ENCODE measurements at places on chromosomes 4 and X.

- DNase-seq: no peak
Observed at GRCh38 chr4:180695851-180696250, 1547.4 kb upstream of the TENM3 start.

GRCh38 chrX:154357205-154357604, 17.2 kb downstream of the FLNA start:
- DNase-seq: no peak

DNA sequence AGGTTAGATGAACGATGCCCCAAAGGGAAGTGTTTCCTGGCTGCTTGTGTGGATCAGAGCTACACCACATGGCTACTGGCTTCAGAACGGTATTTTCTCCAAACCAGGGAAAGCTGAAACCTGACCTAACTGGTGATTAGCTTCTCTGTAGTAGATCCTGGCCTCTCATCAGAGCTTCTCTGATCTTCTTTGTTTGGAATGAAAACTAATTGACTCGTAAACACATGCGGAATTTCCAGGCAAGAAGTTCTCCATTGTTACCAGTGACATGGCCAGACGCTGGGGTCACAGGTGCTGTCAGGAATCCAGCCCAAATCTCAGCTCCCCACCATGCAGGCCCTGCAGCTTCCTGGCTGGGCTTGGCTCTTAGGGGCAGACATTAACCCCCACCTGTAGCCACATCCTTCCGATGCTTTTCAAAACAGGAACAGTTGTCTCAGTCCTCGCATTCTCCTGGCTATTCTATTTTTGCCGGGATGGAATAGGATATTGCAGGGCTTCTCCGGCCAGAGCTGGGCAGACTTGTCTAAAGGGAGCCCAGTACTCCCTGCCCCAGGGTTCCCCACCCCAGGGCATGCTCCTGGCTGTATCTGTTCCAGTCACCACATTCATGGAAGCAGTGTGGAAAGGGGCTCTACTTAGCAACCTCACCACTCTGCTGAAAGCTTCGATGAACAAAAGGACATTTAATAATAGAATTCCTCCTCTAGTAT, 305.4 kb upstream of the F9 start:
- no peak for DNase-seq

DNA sequence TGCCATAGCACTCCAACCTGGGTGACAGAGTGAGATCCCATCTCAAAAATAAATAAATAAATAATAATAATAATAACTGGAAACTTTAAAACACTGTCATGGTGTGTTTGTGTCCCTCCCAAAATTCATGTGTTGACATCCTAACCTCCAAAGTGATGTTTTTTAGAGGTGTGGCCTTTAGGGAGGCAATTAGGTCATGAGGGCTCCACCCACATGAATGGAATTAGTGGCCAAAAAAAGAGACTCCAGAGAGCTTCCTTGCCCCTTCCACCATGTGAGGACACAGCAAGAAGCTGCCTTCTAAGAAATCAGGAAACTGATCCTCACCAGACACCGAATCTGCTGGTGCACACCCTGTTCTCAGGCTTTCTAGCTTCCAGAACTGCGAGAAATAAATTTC, 23.8 kb upstream of the RAPGEF2 start:
- no peak for DNase-seq

DNA sequence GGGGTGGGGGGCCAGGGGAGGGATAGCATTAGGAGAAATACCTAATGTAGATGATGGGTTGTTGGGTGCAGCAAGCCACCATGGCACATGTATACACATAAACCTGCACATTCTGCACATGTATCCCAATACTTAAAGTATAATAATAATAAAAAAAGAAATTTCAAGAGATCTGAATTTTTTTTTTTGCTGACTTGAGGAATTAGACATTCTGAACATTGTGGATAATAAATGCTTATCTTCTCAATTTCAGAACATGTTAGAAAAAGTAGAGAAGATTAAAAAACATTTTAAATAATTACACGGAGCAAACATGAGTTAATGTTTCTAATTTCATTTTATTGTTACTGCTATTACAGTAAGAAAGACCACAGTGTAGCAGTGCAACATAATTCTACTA, 230.4 kb downstream of the DTHD1 start:
- DNase-seq: no peak

GRCh38 chr4:107950746-107951540, 19.6 kb downstream of the CYP2U1 start:
- DNase-seq: no peak

GRCh38 chrX:155169881-155170280, 46.4 kb upstream of the VBP1 start:
- DNase-seq: no peak

- DNase-seq: no peak
Observed at GRCh38 chrX:72258174-72258573, 18.9 kb downstream of the RPS4X start.

GRCh38 chrX:47384502-47384901, 14.1 kb downstream of the ZNF157 start:
- DNase-seq: peak; percentile 9

DNA sequence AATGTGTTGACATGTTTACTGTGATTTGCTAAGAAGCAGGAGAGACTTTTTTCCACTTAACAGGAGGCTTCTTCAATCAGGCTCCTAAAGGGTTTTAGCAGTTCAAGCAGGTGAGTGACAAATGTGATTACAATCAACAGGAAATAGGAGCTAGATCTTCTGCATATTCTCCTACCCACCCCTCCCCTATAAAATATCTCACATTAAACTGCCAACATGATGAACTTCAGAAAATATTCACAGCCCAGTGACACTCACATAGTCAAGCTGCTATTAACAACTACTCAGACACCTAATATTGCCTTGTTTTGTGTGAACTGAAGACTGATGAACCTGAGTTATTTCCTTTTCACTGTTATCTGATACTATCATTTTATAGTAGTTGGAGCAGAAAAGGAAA, 55.9 kb upstream of the ANTXR2 start:
- DNase-seq: no peak

DNA sequence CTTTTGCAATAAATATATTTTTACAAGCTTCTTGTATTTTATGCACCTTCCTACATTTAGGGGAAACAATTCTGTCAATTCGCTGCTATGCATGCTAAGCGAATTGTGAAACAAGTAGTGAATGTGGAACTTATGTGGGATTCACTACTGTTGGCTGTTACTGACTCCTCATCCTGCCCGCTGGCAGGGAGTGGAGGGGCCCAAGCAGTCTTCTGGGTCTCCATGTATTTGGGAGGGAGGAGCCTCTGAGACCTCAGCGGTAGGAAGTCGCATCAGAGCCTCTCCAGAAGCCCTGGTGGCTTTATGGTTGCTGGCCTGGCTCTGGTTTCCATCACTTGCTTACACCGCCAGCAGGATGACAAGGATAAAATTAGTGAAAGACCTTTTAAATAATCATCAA, 3.7 kb upstream of the SETD7 start:
- DNase-seq: no peak

DNA sequence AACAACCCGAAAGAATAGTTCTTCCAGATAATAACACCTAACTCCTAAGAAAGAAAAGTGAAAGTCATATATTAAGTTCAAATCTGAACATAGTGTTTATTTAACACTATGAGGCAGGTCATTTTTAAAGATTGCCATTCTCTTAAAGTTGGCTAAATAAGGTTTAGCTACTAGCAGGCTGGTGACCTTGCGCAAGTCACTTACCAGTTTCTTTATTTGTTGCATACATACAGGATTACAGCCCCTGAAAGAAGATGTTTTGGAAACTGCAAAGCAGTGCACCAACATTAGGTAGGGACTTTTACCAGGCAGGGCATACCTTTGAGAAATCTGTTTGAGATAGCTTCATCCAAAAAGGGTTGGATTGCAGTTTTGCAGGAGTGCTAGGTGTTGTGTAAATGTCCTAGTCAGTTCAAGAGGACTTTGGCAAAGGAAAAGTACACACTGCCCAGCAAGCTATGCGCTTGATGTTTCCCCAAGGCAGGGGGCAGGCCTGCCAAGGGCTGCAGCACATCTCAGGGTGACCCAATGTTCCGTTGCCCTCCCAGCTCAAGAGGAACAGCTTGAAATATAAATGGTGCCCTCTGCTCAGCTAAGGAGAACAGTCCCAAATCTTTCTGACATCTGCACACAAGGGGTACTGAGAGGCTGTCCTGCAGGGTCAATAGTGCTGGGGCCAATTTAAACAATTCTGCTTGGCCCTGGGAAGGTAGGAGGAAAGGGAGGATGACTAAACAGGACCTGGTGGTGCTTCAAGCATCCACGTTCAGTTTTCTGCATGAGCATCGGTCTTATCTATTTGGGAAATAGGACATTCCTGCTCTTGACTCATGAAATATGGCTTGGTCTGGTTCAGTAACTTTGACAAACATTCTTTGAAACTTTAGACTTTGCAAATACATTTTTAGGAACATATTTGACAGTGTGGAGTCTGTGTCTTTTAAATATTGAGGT, 130.8 kb downstream of the COL4A6 start:
- DNase-seq: no peak

- no peak for DNase-seq
Observed at GRCh38 chrX:2793752-2794151, 35.0 kb upstream of the GYG2 start.

- no peak for DNase-seq
Observed at GRCh38 chr4:1233641-1234308, 15.2 kb downstream of the CTBP1 start.

- DNase-seq: no peak
Observed at GRCh38 chr4:110107866-110108265, 90.5 kb downstream of the ELOVL6 start.

GRCh38 chr4:180539284-180539683, 1703.9 kb upstream of the TENM3 start:
- DNase-seq: no peak

DNA sequence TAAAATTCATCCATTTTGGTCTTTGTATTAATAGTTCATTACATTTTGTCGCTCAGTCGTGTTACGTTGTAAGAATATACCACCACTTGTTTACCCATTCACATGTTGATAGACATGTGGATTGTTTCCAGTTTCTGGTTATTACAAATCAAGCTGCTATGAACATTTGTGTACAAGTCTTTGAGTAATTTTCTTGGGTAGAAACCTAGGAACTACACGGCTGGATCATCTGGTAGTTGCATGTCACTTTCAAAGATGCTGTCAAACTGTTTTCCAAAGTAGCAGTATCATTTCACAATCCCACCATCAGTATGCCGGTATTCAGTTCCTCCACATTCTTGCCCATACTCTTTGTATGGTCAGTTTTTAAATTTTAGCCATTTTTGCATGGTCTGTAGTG, 98.0 kb downstream of the GASK1B start:
- no peak for DNase-seq

DNA sequence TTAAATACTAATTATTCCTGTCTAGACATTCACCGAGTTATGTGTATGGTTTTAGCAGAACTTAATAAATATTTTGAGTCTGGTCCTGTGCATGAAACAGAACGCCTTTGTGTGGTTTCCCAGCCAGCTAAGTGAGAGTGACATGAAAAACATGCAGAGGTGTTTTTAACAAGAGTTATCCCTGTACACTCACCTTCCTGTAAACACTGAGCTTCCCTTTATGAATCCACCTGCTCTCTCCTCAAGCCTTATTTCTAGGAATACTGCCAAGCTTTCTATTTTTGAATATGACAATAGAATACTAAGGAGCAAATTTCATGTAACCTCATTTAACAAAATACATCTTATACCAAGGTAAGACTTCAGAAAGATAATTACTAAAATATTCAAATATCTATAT, 270.3 kb upstream of the CTSO start:
- DNase-seq: no peak

DNA sequence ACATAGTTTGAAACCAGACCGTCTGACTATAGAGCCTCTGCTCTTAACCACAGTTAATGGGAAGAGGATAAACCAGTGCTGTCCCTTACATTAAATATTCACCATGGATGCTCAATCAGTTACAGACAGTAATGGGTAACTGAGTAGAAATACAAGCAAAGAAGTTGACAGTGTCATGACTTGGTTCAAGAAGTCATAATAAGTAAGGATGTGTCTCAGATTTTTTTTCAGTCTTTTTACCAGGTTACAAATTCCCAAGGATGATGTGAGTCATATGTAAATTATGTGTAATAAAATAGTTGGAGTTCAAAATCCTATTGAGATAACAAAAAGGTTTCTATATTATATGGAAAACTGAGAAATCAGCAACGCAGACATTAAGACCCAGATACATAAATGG, 31.1 kb downstream of the ZCCHC4 start:
- DNase-seq: no peak

- no peak for DNase-seq
Observed at GRCh38 chr4:76965866-76966579, 16.5 kb downstream of the SEPTIN11 start.

DNA sequence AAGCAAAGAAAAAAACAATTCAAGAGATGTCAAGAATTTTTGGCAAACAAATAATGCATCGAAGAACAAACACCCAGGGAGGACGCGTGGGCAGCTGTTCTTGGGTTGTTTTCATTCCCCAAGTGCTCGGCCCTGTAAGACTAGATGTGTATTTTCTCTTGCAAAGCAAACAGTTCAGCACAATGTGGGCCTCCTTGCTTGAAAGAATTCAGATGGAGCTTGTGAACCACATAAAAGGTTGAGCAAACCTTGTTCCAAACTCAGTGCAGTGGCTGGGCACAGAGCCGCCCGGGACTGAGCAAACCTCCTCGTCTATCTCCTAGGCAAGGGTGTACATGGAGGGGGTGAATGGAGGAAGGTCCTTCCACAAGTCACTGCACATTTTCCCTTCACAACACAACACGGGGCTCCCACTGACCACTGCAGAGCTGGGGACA, 82.4 kb downstream of the HTRA3 start:
- DNase-seq: no peak

DNA sequence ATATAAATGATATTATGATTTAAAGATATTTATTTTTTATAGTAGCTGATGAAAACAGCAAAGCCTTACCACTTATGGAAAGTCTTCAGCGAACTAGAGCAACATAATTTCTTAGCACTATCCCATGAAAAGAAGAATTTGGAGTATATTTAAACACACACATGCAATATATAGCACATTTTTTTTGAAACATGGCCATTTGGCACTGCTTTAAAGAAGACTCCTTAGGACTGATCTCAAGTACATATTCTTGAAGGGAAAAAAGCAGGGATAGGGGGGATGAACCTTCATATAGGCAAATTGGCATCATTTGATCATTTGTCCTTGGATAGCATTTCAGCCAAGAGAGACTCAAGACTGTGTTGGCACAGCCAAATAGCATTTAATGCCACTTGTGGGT, 193.3 kb downstream of the ANKRD50 start:
- DNase-seq: no peak

GRCh38 chr4:150098214-150098613, 20.0 kb downstream of the DCLK2 start:
- DNase-seq: no peak

- DNase-seq: no peak
Observed at GRCh38 chr4:185837415-185838103, 25.6 kb upstream of the SORBS2 start.

DNA sequence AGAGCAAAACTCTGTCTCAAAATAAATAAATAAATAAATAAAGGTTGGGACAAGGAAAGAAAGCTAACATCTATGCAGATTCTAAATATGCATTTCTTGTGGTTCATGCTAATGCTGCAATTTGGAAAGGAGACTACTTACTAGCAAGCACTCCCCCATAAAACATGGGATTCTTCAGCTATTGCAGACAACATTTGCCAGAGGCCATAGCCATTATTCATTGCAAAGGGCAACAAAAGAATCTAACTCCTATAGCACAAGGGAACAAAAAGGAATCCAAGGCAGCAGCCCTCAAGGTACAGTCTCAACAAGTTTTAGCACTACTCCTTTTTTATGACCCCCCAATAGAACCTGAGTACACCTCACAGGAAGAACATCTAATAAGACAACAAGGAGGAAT, 8.0 kb upstream of the HERC5 start:
- DNase-seq: no peak

- no peak for DNase-seq
Observed at GRCh38 chrX:7891928-7892327, 35.3 kb downstream of the PNPLA4 start.
